ENCODE measurements at places on chromosomes 7 and 10. TPM values are rescaled to one million over a fixed set of nuclear protein-coding genes. Genes with fewer than 3 reads are reported as not detected.

CPEB3 gene
- polyA plus RNA-seq: 5.4 TPM

CFTR gene
- 0.98 TPM for polyA plus RNA-seq

TRIM50 gene
- polyA plus RNA-seq: 0.14 TPM

GPR15LG gene
- polyA plus RNA-seq: not detected

MUC3A gene
- polyA plus RNA-seq: 0.95 TPM

CC2D2B gene
- 0.06 TPM for polyA plus RNA-seq

PRXL2A gene
- polyA plus RNA-seq: 56.9 TPM

SPDYE2 gene
- polyA plus RNA-seq: 2.6 TPM

GJD4 gene
- polyA plus RNA-seq: not detected

IGFBP1 gene
- polyA plus RNA-seq: 234 TPM

ZNF503 gene
- 5.2 TPM for polyA plus RNA-seq

OR9A2 gene
- not detected for polyA plus RNA-seq

SORCS3 gene
- polyA plus RNA-seq: not detected

HYAL4 gene
- polyA plus RNA-seq: not detected

TEX47 gene
- not detected for polyA plus RNA-seq

OR6V1 gene
- polyA plus RNA-seq: not detected

C7orf33 gene
- not detected for polyA plus RNA-seq

SVOPL gene
- not detected for polyA plus RNA-seq

TAS2R4 gene
- polyA plus RNA-seq: 0.03 TPM

FOXP2 gene
- 7.4 TPM for polyA plus RNA-seq

ASZ1 gene
- polyA plus RNA-seq: not detected
